Activated CD4-positive, alpha-beta T cell treated with anti-CD3 and anti-CD28 coated beads for 24 hours (primary cell): ENCODE measurements at places on chromosomes 7 and 10.

DNA sequence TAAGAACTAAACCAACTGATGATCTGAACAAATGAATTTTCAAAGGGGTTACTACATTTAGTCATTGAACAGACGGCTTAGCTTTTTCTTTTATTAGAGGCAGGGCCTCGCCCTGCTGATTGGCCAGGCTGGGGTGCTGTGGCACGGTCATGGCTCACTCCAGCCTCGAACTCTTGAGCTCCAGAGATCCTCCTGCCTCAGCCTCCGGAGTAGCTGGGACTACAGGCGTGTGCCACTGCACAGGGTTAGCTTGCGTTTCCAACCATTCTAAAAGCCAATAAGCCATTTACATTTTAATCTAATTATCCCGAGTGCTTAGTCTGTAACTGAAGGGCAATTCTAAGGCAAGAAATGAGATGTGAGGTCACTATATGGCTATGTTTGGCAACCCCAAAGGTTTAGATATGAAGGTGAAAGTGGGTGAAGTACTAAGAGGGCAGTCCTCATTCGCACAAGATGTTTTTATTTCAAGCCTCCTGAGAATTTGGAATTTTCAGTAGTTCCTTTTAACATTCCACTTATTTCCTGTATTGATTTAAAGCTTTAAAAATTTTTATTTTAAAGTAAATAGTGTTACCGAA is 1.6 kb upstream of the CDK13 start:
- no peak for DNase-seq

- DNase-seq, result peak; percentile 17
Measured at GRCh38 chr10:98041352-98042043, 11.1 kb upstream of the CRTAC1 start.

GRCh38 chr7:102170393-102170970 is 116.2 kb upstream of the SH2B2 start:
- no peak for DNase-seq

DNA sequence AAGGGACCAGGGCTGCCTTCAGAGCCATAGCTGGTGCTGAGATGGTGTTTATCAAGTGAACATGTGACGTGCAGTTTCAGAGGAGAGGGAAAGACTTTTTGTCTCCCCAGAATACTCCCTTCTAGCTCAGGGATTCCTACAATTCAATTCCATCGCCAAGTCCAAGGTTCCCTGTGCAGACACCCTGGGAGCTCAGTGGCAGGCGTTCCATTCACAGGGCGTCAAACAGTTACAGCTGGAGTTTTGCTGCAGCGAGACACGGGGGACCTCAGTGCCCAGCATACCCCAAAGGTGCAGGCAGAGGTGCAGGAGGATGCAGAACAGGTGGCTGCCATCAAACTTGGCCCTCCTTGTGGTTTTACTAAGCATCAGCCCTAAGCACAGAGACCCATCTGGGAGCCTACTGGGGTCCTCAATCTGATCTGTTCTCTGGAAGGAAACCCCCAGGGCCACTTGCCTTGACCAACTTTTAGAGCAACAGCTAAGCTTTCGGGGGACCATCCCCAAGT is 846 bp upstream of the CALML5 start:
- DNase-seq, result no peak

- DNase-seq, result no peak
Measured at GRCh38 chr10:107733328-107734130, 569.0 kb upstream of the SORCS1 start.

GRCh38 chr10:93813507-93814465 is 56.0 kb downstream of the LGI1 start:
- peak; percentile 16 for DNase-seq

DNA sequence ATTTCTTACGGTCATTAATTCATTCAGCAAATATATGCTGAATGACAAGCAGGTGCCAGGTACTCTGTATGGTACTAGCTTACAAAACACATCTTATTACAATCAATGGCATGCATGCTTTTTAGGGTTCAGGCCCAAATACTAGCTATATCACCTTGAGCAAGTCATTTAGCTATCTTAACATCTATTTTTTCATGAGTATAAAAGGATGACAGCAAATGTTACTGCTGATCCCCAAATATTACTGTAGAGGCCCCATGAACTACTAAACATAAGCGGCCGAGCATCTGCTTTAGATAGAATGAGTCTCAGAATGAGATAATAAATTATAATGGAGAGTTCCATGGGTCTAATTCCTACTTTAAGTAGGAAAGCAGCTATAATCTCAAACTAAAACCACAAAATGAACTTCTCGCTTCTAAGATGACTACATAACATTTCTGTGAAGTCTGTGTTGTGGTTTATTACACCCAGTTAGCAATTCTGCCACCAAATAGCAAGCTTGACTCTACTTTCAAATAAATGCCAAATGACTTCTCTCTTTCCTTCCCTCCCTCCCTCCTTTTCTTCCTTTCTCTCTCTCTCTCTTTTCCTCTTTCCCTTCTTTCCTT is 113.7 kb upstream of the LRRN3 start:
- no peak for DNase-seq

DNA sequence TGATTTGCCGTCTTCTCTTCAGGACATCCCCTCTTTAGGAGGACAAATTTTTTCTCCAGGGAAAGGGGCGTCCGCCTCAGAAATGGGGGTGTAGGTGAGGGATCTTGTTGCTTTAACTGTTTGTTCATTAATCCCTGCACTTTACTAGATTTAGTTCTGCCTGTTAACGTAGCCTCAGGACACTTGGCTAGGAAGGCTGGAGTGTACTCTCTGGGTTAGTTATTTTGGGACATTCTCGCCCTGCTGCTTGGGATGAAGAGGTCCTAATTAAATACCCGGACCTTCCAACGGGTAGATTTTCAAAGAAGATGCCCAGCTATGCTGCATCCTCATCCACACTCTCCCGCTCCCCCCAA is 552 bp upstream of the ZNF365 start:
- DNase-seq, result no peak

- no peak for DNase-seq
Measured at GRCh38 chr10:133164816-133165555, 5.0 kb downstream of the KNDC1 start.

GRCh38 chr10:49277973-49278372 is 21.0 kb upstream of the C10orf71 start:
- no peak for DNase-seq

DNA sequence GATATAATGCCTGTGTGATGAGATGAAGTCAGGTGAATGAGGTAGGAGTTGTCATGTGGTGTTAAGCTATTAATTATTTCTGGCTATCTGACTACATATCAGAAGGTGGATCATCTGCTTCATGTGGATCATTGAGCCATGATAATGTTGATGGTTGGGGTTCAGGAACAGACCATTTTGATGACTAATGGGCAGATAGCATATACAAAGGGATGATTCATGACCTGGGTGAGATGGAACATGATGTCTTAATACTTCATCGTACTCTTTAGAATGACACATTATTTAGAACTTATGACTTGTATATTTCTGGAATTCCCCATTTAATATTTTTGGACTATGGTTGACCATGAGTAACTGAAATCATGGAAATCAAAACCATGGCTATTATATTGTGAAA is 155.1 kb downstream of the OR13A1 start:
- no peak for DNase-seq

DNA sequence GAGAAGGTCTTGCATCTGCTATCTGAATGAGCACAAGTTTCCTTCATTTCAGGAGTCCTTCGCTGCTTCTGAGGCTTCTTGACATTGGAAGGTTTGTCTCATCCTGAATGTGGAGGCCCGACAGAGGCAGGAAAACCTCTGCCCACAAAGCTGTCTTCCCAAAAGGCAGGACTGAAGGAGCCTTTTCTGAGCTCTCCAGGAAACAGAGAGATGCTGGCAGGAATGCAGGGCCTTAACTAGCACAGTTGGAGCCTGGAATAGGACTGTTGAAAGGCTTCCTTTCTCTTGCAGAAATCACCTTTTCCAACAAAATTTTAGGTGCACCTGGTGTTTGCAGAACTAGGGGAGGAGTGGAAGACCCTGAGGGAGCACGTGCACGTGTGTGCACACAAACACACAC is 637.4 kb upstream of the MKI67 start:
- DNase-seq, result no peak

DNA sequence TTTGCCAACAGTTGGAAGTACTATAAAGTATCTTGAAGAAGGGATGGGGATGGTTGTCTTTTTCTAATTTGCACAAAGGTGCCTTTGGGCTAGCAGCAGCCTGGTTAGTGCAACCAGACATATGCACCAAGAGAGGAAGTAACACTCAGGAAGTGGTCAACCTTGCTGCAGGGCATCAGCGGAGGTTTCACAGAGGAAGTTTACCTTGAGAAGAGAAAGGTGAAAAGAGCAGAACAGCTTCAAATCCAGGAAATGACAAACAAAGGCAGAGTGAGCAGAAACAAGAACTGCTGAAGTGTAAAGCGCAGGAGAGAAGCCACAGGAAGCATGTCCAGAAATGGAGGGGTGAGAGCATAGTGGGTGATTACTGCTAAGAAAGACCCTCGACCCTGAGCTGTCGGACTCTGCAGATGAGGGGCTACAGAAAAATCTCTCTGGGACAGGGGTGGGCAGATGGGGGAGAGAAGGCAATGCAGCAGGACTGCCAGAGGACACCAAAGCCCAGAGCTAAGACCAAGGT is 66.9 kb downstream of the STK17A start:
- no peak for DNase-seq

DNA sequence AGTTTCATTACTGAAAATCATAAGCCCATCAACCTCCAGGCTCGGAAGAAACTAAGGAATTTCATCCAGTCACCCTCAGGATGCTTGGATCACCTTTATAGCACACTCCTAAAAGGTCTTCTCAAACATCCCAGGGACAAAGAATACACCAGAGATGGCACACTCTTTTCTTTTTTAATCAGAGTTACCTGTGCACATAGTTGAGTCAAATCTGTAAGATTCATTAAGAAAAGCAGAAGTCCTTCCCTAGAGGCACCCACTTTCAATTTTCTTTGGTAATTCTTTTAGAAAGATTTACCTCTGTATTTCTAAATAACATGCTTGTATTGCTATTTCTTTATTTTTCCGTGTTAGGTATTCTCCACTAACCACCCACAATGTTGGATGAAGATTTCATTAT is 50.6 kb upstream of the IL6 start:
- no peak for DNase-seq

- no peak for DNase-seq
Measured at GRCh38 chr7:121428855-121429489, 32.9 kb upstream of the FAM3C start.

DNA sequence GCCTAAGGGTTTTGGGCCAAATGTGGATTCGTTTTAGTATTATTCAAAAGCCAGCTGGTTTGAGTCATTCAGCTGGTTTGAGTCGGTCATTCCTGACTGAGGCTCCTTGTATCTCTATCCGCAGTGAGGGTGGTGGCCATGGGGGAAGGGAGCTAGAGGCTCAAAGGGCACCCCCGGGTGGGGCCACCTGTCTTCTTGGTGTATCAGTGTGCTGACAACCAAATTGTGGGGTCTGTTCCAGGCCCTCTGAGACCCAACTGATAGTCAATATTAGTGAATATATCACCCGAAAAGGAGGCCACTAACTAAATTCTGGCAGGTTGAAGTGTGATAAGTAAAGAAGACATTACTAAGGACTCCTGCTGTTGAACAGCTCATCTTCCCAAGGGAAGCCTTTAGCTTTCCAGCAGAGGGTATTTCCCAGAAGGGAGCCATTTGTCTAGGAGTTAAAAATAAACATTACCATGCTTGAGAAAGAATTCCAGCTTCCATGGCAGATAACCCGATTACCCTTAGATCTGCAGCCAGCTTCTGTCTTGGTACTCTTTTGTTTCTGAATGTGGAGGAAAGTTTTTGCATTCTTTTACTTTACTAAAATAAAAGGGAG is 29.9 kb upstream of the DDX50 start:
- DNase-seq, result no peak

GRCh38 chr7:158576050-158576762 is 11.4 kb downstream of the PTPRN2 start:
- no peak for DNase-seq

DNA sequence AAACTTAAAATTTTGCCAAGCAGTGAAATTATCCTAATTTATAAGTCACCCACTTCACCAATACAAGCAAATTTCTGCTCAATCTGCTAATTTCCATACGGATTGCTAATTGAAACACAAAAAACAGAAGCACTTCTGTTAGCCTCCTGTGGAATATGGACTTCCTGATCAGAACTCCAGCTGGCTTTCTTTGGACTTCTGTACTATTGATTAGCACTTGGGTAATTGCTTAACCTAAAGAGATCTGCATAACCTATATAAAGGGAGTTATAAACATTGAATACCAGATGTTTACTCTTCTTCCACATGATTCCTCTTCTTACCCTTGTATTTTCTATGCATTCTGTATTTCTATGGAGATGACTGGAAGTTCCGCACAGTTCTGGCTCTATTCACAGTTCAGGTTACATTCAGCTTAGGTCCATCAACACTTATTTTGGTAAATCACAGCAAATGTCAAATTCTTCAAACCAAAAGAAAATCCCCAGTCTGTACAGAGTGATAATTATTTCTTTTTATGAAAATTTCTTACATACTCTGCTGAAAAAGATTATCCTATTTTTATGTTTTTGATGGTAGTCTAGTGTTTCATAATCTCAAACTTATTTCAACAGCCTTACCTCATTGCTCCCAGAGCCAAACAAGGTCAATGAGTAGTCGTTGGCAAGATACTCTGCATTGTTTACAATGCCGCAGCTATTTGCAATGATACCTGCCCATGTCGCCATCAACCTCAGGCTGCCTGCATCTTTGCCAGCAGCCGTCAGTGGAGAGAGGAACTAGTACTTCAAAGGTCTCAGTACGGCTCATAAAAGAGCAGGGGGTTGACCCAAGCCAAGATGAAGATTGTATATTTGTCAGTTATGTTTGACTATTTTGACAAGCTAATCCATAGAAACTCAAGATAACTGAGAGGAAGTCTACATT is 225.6 kb downstream of the AHR start:
- no peak for DNase-seq

DNA sequence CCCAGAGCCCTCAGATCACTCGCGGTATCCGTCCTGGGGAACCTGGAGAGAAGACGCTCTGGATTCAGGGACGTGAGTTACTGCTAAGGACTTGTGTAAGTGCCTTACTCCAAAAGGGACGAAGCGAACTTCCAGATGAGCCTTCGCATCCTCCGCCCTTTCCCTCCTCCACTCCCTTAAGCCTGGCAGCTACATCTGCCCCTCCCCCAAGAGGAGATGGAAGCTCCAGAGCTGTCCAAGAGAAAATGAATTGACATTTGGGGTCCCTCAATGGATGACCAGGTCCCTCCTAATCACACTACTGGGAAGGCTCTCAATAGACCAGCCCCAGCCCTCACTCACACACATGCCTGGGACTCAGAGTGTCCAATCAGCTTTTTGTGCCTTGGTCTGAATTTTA is 31.3 kb upstream of the GDF10 start:
- no peak for DNase-seq
